Activated naive CD4-positive, alpha-beta T cell treated with anti-CD3 and anti-CD28 coated beads, Interleukin-2, amount 50 U/mL, for 72 hours (primary cell): ENCODE measurements at places on chromosomes 4 and X. TPM values are rescaled to one million over a fixed set of nuclear protein-coding genes. Genes with fewer than 3 reads are reported as not detected.

DNA sequence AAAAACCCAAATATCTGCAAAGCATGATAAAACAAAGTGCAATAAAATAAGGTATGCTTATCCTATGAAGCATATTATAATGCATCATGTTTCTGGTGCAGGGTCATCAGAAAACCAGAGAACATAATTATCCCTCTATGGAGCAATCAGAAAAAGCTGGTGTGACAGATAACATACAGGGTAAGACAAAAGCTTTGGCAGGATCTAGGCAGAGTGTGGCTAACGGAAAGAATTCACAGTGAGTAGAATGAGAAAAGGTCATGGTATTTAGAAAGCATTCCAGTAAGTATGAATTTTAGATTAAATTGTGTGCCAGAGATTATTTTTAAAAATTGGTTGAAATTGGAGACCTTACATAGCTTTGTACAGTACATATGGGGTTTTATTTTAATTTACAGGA lies 29.0 kb upstream of the UGT2B4 start:
- no peak for DNase-seq

GRCh38 chrX:155857561-155857960 lies 23.6 kb upstream of the VAMP7 start:
- DNase-seq: no peak

GRCh38 chr4:37858872-37859271 lies 32.0 kb upstream of the TBC1D1 start:
- no peak for DNase-seq

DNA sequence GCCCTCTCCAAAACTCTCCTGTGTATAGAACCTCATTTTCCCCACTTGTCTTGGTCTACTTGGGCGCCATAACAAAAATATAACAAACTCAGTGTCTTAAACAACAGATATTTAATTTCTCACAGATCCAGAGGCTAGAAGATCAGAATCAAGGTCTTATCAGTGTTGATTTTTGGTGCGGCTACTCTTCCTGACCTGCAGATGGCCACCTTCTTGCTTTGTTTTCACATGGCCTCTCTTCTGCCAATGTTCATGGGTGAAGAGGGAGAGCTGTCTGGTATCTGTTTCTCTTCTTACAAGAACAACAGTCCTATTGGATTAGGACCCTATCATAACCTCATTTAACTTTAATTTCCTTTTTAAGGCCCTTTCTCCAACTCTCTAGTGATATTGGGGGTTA lies 177.3 kb downstream of the PABPC4L start:
- no peak for DNase-seq

Gene NAA11
- not detected for total RNA-seq

Gene HMGN5
- total RNA-seq: 5.8 TPM

Gene MXRA5
- total RNA-seq: not detected
